ENCODE measurements at places on chromosomes 2 and 18. TPM values are rescaled to one million over a fixed set of nuclear protein-coding genes. Genes with fewer than 3 reads are reported as not detected.

The IL37 gene
- not detected for total RNA-seq

The CNGA3 gene
- total RNA-seq: not detected

The KCNF1 gene
- not detected for total RNA-seq

The CYS1 gene
- 2.1 TPM for total RNA-seq

The ABCB11 gene
- total RNA-seq: 0.37 TPM

The NBAS gene
- 34.1 TPM for total RNA-seq

The RIT2 gene
- total RNA-seq: not detected

The SIX2 gene
- total RNA-seq: 130 TPM

The CRACDL gene
- total RNA-seq: not detected

The SGO2 gene
- 4.3 TPM for total RNA-seq

The VWA3B gene
- total RNA-seq: not detected

The PLGLB2 gene
- 0.68 TPM for total RNA-seq

The CCDC74B gene
- total RNA-seq: 7.4 TPM

The SMAD2 gene
- 74.4 TPM for total RNA-seq

The GRB14 gene
- total RNA-seq: 0.39 TPM

The ACTG2 gene
- 1.3 TPM for total RNA-seq

The DSC3 gene
- under 0.01 TPM for total RNA-seq

The CNDP1 gene
- total RNA-seq: not detected

The LRP1B gene
- total RNA-seq: 0.49 TPM

The FHOD3 gene
- not detected for total RNA-seq

The CAVIN2 gene
- total RNA-seq: 15.7 TPM

The GALR1 gene
- not detected for total RNA-seq

The VWC2L gene
- not detected for total RNA-seq

The GREB1L gene
- total RNA-seq: 0.12 TPM

The GPR35 gene
- total RNA-seq: not detected

The PTCD3 gene
- total RNA-seq: 31.0 TPM

The C2orf15 gene
- total RNA-seq: not detected

The SPDYA gene
- 0.10 TPM for total RNA-seq

The GCKR gene
- total RNA-seq: 0.44 TPM

The UPP2 gene
- not detected for total RNA-seq

The CD207 gene
- not detected for total RNA-seq

The KCNJ13 gene
- not detected for total RNA-seq

The CNNM4 gene
- 2.4 TPM for total RNA-seq

The PID1 gene
- total RNA-seq: 37.6 TPM
